ENCODE measurements at places on chromosomes 3 and 15.

DNA sequence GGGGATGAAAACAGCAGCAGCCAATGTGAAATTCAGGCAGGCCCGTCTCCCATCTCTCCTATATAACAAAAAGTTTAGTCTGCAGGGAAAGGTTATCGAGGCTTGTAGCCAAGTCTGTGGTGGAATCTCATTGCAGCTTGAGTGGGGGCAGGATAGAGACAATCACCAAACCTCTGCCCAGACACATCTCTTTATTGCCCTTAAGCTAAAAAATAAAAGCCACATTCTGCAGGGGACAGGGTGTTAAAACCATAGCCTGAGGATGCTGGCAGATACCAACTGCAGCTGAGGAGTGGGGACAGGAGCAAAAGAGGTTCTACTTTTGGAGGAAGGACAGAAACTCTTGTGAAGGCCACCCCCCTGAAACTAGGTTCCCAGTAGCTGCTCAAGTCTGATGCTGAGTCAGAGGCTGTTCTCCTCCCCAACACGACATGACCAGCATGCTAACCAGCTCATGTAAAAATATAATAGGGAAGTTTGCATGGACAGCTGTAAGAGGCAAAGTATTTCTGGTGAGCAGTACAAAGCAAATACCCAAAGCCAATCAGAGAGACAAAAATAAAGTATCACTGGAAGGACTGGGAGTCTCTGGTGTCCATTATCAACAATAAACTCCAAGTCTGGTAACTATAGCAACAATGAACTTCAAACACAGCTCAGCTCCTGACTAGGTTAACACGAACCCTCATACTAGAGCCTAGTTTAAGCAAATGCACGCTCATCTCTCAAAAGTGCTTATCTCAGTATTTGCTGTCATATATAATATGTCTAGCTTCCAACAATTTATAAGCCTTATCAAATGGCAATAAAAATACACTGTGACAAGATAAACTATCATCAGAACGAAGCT is 362.2 kb upstream of the SLCO3A1 start:
- no peak for DNase-seq

DNA sequence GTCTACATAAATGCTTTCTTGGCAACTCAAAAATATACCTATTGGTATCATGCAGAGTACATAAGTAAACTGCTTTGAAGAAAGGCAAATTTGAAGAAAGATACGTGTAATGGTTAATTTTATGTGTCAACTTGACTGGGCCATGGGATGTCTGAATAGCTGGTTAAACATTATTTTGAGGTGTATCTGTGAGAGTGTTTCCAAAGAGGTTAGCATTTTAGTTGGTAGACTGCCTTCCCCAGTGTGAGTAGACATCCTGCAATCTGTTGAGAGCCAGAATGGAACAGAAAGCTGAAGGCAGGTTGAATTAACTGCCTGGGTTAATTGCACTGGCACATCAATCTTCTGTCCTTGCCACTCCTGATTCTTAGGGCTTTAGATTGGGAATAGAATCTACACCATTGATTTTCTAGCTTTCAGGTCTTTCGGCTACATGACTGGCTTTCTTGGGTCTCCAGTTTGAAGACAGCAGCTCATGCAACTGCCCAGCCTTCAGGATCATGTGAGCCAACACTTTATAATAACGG is 98.3 kb downstream of the CMSS1 start:
- DNase-seq: no peak

DNA sequence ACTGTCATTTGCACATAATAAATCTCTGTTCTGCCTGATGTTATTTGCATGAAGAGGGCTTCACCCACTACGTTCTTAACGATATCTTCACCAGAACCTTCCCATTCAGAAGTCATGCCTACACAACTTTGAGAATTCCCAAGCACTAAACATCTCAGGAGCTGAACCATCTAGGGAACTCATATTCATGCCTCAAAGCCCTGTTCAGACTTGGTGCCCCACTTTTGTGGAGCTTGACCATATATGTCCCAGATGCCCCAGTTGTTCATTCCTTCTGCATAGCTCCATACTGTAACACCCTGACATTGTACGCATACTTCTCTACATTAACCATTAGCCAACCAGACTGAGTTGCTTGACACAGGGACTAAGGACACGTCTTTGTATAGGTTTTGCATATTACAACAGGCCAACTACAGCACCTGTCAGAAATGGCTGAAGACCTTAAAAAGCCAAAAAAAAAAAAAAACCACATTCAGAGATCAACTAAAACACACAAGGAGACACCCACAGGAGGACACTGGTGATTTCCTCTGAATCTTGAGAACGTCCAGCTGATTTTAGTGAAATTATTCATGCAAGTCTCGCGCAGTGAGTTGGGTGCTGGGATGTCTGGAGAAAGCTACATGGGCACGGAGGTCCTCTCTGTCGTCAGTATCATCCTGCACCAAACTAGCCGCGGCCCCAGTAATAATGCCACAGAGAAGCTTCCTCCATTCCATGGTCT is 141.4 kb downstream of the FOXP1 start:
- no peak for DNase-seq

DNA sequence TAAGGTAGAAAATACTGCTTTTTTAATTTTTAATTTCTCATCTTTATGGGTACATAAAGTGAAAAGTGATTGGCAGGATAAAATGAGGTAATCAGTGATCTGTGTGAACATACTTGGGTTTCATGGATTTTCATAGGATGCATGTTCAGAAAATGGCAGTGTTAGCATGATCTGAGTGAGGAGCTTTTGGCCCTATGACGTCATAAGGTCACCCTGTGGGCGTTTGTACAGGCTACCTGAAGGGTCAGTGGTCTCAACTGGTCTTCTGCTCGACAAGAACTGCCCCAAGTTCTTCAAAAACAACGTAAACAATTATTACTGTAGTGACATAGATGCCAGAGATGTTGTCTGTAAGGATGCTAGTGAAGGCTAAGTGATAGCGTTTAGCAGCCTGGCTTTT is 124.5 kb upstream of the OSTN start:
- DNase-seq: no peak

DNA sequence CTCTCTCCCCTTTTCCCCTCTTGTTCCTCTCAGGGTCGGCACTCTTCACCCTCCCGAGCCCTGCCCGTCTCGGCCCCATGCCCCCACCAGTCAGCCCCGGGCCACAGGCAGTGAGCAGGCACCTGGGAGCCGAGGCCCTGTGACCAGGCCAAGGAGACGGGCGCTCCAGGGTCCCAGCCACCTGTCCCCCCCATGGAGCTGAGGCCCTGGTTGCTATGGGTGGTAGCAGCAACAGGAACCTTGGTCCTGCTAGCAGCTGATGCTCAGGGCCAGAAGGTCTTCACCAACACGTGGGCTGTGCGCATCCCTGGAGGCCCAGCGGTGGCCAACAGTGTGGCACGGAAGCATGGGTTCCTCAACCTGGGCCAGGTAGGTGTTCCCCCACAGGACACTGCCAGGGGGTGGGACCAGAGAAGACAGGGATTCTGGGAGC is 7.2 kb downstream of the FURIN start:
- DNase-seq: no peak

GRCh38 chr3:32438596-32439344 is 47.1 kb downstream of the CMTM7 start:
- DNase-seq: no peak

- no peak for DNase-seq
Observed at GRCh38 chr15:64864068-64864467, 22.4 kb downstream of the PLEKHO2 start.

DNA sequence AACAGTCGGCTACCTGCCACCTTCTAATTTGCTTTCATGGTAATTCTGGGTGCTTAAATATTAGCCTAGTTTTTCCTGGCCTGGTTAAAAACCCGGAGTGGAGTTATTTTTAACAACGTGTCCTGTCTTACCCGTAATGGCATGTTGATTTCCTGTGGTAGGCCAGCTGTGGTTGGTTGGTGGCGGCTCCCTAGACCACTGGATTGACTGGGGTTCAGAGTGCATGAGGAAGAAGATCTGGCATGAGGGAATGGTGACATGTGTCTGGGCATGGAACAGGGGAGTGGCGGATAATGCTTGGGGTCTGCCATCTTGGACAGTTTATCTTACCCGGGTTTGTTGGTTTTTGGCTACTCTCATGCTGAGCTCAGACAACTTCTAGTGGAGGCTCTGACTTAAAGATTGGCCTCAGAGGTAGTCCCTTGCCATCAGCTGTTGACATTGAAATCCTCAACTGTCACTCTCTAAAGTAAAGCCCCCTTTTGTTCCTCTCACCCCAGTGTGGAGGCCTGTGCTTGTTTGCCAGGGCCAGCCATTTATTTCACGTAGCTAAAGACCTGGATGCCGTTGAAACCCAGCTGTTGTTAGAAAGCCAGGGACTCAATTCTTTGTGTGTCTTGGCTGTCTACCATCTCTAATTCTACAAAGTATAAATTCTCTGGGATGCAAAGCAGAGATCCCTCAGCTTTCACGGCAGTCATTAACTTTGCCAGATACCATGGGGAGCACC is 81.6 kb downstream of the DNASE1L3 start:
- DNase-seq: no peak

DNA sequence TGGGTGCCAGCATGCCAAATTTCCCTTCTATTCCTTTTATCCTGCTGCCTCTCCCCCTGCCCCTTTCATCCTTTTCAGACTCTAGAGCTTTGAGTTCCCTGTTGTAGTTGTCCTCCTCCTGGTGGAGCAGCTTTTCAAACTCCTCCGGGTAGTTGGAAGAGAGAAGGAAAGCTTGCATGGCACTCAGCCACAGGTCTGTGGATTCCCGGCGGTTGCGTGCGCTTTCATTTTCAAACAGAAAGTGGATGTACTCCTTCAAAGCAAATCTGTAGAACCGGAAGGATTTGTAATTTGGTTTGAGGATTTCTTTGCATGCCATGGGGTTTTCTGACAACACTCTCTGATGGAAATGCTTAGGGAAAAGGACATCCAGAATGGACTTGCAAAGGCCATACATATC is 68.1 kb upstream of the DCLK3 start:
- DNase-seq: no peak

- DNase-seq: no peak
Observed at GRCh38 chr3:159757341-159758060, 231.1 kb upstream of the IL12A start.

GRCh38 chr3:190568036-190568435 is 54.2 kb downstream of the IL1RAP start:
- no peak for DNase-seq

DNA sequence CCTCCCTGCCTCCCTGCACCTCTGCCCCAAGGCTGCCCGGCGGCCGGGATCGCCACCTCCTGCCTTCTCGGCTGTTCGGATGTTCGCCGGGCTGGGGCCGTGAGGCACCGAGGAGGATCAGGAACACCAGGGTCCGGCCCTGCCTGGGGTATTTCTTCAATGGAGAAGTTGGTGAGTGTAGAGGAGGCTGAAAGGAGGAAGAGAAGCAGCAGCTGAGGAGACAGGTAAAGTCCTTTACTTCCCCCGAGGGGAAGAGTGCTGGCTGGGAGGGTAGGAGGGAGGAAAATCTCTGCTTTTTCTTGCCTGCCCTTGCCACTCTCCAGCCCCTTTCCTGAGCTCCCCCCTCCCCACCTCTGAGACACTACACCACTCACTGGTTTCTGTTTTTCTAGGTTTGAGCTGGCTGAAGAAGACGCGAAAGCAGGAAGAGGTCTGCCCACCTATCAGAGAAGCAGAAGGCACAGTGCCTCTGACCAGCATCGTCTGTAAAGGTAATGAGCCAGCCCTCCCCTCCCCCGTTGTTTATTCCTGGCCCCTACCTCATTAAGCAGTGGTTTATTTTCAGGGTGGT is 519 bp downstream of the ASB7 start:
- no peak for DNase-seq

DNA sequence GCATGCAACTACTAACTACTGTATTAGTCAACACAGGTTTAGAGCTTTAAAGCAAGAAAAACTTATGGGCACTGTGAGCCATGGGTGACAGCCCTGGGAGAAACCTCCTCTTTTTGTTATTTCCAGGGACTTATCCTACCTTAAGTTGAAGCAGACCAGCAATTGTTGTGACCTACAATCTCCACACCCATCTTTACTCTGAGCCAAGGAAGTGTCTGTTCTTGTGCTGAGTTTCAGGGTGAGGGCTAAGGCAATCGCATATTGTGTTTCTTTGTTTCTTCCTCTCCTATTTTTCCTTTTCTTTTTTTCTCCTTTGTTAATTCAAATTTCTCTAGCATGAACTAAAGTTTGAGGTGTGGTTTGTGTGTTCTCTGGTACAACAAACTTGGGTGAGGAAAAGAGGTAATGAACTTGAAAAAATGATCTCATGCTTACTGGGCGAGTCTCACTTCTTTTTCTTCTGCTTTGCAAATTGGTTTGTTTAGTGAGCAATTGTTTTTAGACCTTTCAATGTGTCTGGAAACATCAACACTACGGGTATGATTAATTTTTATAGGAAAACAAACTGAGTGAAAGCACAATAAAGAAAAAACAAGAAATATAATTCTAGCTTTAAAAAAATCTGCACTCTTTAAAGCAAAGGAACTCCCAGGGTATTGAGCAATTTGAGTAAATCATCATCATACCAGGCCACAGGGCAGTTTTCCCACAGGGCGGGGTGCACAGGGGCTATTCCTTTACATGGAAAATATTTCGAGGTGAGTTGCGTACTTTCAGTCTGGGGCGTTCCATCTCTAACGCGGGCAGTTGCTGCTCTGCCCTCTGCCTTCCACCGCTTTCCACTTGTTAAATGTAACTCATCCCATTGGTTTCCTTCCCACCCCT is 2.7 kb downstream of the UPK1B start:
- DNase-seq: no peak

- DNase-seq: no peak
Observed at GRCh38 chr15:55277116-55277564, 12.5 kb downstream of the RAB27A start.

GRCh38 chr3:176896640-176897039 is 300.6 kb downstream of the TBL1XR1 start:
- no peak for DNase-seq

DNA sequence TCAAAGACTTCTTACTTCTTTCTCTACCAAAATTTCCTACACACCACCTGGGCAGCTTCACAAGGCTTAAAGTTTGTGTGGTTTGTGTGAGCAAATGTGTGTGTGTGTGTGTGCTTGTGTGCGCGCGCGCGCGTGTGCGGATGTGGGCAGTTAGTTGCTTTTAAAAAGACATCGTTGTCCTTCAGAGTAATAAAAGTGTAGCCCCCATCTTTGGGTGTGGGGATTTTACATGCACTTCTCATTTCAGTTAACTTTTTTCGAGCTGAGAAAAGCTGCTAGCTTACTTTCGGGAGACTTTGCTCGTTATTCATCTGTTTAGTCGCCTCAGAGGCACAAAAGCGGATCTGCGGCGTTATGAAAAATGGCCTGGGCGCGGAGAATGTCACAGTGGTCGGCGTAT is 36.0 kb downstream of the ZIC4 start:
- no peak for DNase-seq

DNA sequence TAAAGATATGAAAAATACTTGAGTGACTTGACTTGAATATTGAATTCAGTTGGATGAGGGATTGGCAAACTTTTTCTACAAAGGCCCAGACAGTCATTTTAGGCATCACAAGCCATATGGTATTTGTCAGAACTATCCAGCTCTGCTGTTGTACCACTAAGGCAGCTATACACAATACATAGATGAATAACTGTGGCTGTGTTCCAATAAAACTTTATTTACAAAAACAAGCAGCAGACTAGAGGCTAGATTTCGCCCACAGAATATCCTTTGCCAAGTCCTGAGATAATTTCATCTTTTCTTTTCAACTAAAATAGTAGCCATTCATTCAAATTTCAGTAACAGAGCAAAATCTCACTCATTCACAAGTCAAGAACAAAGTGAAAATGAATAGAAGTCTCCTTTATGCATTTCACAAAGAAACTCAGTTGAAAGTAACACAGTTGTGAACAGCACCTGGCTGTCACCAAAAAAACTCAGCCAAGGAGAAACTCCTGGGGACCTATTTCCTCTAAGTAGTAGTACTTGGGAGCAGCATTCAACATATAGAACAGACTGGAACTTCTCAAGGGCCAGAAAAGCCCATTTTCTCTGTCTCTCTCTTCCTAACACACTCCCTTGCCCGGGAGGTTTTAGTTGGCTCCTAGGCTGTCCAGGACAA is 56.3 kb downstream of the OSBPL10 start:
- no peak for DNase-seq
